ENCODE measurements at places on chromosomes 4 and X.

DNA sequence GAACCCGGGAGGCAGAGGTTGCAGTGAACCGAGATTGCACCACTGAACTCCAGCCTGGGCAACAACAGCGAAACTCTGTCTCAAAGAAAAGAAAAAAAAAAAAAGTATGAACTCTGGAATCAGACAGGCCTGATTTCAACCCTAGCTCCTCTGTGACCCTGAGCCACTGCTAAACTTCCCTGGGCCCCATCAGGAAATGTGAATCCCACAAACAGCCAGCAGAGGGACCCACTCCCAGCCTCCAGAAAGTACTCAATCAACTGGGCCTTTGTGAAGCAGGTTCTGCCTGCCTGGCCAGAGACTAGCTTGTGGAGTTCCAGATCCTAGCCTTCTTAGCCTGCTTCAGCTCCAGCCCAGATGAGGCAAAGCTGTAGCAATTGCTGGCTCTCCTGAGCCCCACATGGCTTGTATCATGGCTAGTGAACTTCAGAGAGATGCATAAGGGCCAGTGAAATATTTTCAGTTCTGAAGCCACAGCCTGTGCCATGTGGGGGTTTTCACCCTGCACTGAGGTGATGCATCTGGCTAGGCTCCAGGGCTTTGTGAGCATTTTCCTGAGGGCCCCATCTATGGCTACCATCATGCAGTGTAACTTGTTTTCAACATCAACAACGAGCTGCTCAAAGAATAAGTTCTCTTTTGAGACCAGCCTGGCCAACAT is 7.2 kb upstream of the IDS start:
- no peak for DNase-seq

- no peak for DNase-seq
Observed at GRCh38 chr4:182895791-182896292, 21.3 kb downstream of the DCTD start.

DNA sequence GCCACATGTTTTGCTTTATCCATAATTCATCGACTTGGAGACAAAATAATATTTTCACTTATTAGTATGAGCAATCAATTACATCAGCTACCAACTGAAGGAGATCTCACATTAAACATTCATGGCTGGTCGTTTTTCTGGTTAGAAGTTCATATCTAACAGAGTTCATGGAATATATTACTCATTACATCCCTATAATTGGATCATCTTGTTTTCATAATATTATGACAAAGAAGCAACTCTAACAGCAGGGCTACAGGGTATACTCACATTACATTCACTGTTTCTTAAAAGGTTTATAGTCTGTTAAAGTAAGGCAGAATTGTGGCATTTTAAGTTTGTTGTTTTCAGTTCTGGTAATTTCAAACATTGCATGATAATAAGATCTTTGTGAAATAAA is 33.0 kb downstream of the GSTCD start:
- DNase-seq, result no peak

DNA sequence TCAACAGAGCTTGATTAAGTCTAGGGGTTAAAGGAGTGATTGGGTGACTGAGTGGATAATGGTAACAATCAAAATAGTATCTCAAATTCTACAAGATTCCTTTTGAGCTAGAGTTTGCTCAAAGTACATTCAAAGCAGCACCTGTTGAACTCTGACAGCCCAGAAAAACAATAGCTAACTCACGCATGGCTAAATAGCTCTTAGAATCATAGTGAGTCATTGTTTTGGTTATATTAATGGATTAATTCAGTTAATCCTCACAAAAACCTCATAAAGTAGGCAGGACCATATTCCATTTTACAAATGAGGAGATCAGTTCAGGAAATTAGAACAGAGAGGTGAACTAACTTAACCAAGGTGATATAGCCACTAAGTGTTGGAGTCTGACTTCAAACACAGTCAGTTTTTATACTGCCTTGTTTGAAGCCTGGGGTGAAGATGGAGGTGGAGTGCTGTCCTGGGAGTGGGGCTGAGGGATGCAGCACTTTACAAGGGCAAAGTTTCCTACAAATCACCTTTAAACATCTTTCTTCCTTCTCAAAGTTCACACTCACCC is 35.9 kb upstream of the PPM1K start:
- no peak for DNase-seq

GRCh38 chr4:74794382-74795010 is at the start of gene BTC:
TSS of gene BTC (minus strand) at chr4:74794523. CDS start at chr4:74794325, 198 bp downstream.
- DNase-seq, result no peak

GRCh38 chr4:139908636-139909437 is 243.2 kb downstream of the MGST2 start:
- DNase-seq, result no peak

DNA sequence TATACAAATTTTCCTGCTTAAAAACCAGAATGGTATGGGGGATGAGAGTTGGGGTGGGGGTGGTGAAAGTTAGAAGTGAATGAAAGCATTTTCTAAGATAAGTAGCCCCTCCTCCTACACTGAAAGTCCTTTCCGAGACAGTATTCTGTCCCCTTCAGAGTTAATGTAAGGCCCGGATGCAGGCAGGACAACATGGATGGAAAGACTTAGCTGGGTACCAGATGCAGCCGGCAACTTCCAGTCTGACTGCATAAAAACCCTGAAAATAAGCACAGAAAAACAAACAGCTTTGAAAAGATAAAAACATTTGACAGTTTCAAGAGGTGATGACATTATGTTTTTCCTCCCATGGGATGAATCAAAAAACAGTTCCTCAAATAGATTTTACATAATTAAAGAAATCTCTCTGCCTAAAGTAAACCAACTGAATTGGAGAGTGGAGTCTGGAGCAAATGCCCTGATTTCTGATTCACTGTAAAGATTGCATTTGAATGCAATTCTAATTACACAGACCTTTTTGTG is 196.3 kb downstream of the GPAT3 start:
- no peak for DNase-seq

DNA sequence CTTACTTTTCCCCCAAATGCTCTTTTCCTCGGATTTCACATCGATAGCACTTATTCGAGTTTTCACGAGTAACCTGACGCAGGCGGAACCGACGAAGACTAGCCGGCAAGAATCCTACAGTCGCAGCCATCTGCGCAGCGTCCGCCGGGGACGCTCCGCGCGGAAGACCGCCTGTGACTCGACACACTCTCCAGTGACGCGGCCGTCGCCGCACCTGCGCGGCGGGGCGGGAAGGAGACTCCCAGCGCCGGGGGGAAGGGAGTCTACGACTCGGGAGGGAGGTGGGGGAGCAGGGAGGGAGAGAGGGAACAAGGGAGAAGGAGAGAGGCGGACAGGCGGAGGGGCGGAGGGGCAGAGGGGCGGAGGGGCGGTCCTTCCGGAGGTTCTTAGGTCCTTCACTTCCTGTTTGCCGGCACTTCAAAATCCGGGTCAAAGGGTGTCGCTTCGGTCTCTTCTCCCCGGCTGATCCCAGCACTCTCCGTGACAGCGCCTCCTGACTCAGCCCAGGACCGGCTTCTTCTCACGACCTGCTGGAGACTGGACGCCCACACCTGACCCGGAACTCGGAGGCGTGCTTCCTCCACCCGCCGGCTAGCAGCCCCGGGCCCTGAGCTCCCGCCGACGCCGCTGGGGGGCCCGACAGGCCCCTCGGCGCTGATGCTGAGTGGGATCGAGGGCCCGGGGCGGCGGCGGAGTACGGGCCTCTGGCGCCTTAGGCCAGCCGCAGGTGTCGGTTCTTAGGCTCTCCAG is at the start of gene USP38:
Gene USP38, plus strand, starts transcription at position 415 of the 750 bp plus-strand sequence. CDS start 534 bp downstream, outside the sequence.
- peak; percentile 70 for DNase-seq

GRCh38 chr4:5747738-5748375 is 36.9 kb downstream of the EVC start:
- peak; percentile 86 for DNase-seq

DNA sequence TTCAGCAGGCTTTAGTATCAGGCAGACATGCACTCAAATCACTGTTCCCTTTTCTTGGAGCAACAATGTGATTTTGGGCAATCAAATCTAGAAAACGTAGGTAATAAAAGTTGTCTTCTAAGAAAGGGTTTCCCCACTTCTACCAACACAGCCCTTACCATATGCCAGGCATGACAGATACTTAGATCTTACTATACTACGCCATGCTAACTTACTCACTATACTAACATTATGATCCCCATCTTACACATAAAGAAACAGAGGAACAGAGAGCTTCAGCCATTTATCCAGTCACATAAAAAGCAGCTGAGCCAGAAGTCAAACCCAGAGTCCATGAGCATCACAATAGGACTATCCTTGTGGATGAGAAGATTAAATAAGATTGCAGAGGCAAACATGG is 9.2 kb downstream of the TXK start:
- no peak for DNase-seq

DNA sequence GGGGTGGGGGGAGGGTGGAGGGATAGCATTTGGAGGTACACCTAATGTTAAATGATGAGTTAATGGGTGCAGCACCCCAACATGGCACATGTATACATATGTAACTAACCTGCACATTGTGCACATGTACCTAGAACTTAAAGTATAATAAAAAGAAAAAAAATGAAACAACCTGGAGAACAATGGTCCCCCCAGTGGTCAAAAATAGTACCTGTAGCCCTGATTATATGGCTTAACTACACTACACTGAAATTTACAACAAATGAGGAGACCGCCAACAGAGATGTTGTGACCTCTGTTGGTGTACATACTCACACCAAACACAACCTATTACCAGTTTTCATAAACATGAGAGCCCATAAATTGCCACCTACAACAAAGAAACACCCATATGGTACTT is 7.3 kb upstream of the MAGEE1 start:
- DNase-seq, result no peak

DNA sequence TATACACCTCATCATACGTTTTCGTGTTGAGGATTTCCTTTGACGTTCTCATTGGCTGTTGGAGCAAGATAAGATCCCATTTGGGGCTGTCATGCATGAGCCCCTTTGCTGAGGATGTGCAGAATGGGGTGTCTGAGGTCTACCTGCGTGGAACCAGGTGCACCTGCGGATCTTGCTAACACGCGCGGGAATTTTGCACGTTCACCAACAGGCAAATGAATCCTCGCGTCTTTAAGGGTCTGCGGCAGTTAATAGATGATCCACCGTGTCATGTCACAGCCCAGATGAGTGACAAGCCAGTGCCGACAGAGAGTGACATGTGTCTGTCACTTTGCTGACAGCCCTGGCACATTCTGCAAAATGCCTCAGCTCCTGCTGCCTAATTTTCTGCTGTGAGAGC is 56.3 kb upstream of the SHOX start:
- DNase-seq, result no peak

DNA sequence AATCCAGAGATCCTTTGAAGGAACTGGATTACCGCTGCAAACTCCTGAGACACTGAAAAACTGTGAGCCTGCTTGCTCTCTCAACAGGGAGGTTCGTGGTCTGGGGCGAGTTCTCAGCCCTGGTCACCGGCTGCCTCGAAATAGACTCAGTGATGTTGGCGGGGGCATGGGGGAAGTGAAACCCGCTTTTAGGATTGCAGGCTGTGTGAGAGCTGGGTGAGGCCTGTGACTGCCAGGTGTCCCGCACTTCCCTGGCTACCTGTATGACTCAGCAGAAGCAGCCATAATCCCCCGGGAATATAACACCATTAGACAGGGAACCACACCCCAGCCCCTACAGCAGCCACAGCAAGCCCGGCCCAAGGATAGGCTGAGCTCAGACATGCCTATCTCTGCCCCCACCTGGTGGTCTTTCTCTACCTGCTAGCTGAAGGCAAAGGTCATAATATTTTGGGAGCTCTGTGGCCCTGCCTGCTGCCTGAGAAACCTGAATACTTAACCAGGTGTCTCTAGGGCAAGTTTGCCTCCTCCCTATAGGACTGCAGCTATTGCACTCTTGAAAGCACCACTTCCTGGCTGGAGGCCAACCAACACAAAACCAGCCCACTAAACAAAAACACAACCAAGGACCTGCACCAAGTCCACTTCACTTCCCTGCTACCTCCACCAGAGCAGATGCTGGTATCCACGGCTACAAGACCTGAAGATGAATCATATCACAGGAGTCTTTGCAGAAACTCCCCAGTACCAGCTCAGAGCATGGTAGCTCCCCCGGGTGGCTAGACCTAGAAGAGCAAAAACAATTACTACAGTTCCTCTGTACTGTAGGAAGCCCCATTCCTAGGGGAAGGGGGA is 202.0 kb downstream of the RRAGB start:
- no peak for DNase-seq

DNA sequence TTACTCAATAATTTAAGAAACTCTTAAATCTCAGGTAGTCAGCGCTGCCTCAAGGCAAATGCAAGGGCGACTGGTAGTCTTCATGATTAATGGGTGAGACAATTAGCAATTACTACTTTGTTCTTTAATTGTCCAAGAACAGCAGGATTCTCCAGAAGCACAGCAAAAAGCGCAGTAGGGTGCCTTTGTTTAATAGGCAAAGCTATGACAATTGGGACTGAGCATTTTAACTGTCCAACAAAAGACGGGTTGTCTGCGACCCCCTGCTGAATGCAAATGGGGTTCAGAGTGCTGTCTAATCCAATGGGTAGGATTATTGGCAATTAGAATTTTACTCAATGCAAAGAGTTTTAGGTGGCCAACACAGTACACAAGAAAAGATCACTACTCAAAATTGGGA is 286.1 kb downstream of the CHIC1 start:
- DNase-seq, result no peak

- DNase-seq, result no peak
Observed at GRCh38 chrX:40976981-40977380, 108.3 kb upstream of the USP9X start.

GRCh38 chrX:48833542-48834138 is 1.8 kb downstream of the PCSK1N start:
- no peak for DNase-seq

GRCh38 chr4:48748949-48749596 is 31.0 kb downstream of the FRYL start:
- no peak for DNase-seq

DNA sequence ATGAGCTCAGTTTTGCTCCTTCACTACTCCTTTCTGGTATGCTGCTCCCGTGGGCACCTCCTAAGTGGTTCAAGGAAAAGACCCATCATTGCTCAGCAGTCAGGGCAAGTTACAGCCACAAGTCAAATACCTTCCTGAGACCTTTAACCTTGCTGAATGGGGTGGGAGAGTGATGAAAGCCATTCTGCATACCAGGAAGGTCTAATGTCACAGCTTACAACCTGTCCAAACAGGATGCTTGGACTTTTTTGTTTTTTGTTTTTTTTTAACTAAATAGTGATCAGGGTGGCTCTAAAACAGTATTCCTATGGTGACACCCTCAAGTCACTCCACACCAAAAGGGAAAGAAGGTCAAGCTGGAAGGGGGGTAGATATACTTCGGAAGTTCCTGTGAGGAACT is 93.1 kb downstream of the GPC3 start:
- DNase-seq, result no peak

- no peak for DNase-seq
Observed at GRCh38 chr4:14180983-14181601, 553.6 kb upstream of the BOD1L1 start.

DNA sequence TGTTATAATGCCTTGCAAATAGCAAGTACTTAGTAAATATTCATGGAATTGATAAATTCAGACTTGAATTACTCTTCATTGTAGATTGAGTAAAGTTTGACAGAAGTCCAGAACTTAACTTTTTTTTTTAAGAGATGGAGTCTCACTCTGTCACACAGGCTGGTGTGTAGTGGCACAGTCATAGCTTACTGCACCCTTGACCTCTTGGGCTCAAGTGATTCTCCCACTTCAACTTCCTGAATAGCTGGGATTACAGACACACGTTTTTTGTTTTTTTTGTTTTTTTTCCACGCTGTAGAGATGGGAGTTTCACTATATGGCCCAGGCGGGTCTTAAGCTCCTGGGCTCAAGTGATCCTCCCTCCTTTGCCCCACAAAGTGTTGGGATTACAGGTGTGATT is 32.1 kb downstream of the UBE2K start:
- no peak for DNase-seq

GRCh38 chr4:150381609-150382008 is 200.3 kb upstream of the MAB21L2 start:
- DNase-seq, result no peak
